Caco-2 (cell line): ENCODE measurements at places on chromosomes 1 and 21. TPM values are rescaled to one million over a fixed set of nuclear protein-coding genes. Genes with fewer than 3 reads are reported as not detected.
A peak's percentile ranks its signal among the peaks of the same experiment; 100 is the strongest.

The ALX3 gene
- total RNA-seq, result not detected in 2 replicates

The KCNN3 gene
- 0.05 TPM in 1 of 2 replicates, not detected in the other for total RNA-seq

GRCh38 chr1:61053712-61054600, 28.4 kb upstream of the NFIA start:
- DNase-seq, result no peak

- DNase-seq, result no peak
These were observed 317.6 kb downstream of the PBX1 start for GRCh38 chr1:164876398-164877116.

DNA sequence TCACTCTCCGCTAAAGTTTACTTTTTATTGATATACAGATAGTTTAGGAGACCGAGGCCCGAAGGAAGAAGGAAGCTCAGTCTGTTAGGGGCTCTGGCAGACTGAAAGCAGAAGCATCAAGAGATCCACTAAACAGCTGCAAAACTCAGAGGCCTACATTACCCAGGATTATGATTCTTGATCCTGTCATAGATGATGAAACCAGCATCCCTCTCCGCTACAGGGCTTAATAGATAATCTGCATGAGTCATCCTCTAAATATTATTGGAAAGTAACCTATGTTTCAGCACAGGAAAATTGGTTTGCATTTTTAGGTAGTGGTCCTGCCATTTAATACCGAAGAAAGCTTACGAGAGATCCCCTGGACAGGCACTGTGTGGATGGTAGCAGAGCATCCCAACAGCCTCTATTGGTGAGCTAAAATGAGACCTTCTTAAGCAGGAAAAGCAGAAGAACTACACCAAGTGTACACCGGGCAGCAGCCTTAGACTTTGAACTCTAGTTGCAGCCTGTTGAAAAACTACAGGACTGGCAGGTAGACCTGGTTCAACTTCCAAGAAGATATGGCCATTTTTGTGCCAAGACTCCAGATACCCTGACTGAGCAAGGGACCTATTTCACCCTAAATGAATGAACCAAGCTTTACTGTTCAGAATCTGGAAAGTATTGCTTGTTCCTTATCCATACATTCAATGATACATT, 6.8 kb downstream of the CASQ2 start:
- no peak for DNase-seq

The CD1E gene
- not detected in 2 replicates for total RNA-seq

The RCAN3 gene
- total RNA-seq, result 9.9 and 10.2 TPM in 2 replicates

The BCL2L15 gene
- 0.09 TPM in 1 of 2 replicates, not detected in the other for total RNA-seq

The IGSF3 gene
- total RNA-seq, result 21.8 and 24.0 TPM in 2 replicates

GRCh38 chr1:16915627-16915973, 6.1 kb upstream of the CROCC start:
- no peak for DNase-seq

The LPAR3 gene
- not detected in 2 replicates for total RNA-seq

The CD244 gene
- 0.11 TPM in 1 of 2 replicates, not detected in the other for total RNA-seq

DNA sequence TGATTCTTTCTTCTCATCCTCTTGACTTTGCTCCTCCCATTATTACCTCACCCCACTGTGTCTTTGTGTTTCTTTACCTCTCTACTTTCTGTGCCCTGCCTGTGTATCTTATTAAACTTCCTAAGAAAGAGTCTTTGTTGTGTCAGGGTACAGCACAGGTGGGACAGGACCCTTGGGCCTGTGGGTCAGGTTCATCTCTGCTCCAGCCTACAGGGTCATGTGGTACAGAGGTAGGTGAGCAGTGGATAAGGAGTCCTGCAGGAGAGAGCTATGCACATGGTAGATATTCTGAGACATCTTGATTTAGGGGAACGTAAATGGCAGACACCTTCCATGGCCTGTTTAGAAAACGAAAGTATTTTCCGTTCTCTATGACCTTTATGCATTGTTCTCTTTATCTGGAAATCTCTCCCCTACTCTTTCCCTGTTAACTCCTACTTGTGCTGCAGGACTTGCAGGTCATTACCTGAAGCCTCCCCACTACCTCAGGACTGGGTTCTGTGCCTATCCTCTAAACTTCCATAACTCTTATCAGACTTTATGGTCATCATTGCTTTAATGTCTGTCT, 9.9 kb downstream of the GIPC2 start:
- no peak for DNase-seq

The RIIAD1 gene
- 0.88 and 1.0 TPM in 2 replicates for total RNA-seq

GRCh38 chr21:25385911-25386474, 221.3 kb downstream of the MRPL39 start:
- peak; percentile 54 for DNase-seq

GRCh38 chr1:231971397-231972110, 345.0 kb downstream of the DISC1 start:
- no peak for DNase-seq

The SPATA21 gene
- total RNA-seq, result not detected in 2 replicates

DNA sequence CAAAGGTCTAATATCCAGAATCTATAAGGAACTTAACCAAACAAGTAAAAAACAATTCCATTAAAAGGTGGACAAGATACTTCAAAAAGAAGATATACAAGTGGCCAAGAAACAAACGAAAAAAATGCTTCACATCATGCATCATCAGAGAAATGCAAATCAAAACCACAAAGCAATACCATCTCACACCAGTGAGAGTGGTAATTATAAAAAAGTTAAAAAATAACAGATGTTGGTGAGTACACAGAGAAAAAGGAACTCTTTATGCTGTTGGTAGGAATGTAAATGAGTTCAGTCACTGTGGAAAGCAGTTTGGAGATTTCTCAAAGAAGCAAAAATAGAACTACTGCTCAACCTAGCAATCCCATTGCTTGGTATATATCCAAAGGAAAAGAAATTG, 218.6 kb downstream of the SLC44A5 start:
- DNase-seq, result no peak

GRCh38 chr1:198132060-198132781, 24.6 kb upstream of the NEK7 start:
- no peak for DNase-seq

DNA sequence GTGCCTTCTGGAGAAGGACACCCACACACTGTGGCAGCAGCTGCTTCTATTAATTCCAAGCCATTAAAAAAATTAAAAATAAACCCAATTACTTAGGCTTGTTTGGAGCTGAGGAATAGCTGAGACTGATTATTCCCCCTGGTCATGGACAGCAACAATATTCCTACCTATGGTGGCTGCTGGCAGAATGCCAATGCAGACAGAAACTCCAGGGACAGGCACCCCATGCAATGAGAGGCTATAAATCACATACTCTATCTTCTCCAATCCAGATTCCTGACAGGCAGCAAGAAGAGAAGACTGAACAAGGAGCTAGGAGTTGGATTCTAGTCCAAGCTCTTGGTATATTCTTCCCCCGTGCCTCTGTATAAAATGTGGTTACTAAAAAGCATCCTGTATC, 275.4 kb upstream of the BEND5 start:
- no peak for DNase-seq

DNA sequence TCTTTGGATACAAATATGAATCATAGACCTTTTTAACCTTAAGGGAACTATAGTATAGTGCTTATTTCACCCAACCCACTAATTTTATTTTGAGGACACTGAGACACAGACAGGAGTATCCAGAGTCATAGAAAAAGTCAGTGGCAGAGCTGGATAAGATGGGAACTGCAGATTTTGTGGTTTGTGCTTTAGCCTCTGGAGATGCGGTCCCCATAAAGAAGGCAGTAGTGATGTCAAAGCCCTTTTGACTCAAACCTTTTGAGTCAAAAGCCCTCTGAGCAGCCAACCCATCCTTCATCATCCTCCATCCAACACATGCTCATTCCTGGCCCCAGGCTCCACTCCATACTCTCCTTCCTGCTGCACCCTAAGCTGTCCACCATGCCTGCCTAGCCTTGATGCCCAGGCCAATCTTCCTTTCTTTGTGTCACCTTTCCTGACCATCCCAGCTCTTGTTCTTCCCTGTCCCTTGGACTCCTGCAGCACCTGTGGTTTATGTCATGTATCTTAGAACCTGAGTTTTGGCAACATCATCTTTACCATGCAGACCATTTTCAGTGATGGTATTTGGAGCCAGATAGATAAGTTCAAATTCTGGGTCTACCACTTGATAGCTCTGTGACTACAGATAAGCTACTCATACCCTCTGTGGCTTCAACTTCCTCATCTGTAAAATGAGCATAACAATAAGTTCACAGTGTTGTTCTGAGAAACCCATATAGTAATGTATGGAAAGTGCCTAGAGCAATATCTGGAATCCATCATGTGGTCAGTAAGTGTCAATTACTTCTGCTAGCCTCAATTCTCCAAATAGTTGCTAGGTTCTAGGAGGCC, 20.1 kb downstream of the SLAMF1 start:
- DNase-seq, result no peak

The LCE3D gene
- not detected in 2 replicates for total RNA-seq

The FCAMR gene
- 0.18 TPM in 1 of 2 replicates, not detected in the other for total RNA-seq

DNA sequence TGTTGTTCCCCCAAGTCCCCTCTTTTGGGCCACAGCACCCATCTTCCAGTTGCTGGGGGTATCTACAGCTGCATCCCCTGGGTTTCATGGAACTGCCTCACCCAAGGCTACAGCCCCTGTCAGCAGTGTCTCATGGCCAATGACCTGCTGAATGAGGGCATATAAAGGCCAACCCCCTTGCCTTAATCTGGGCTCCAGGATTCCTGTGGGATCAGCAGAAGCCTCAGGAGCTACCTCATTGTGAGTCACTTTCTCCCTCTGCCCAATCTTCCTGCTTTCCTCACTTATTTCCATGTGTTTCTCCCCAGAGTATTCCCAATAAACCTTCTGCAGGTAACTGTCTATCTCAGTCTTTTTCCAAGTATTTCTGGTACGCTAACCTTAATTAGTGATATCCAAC, 37.3 kb upstream of the SYT14 start:
- no peak for DNase-seq

- no peak for DNase-seq
These were observed 45.7 kb upstream of the ACOT11 start for GRCh38 chr1:54502342-54502741.

The RGS13 gene
- total RNA-seq, result not detected in 2 replicates

DNA sequence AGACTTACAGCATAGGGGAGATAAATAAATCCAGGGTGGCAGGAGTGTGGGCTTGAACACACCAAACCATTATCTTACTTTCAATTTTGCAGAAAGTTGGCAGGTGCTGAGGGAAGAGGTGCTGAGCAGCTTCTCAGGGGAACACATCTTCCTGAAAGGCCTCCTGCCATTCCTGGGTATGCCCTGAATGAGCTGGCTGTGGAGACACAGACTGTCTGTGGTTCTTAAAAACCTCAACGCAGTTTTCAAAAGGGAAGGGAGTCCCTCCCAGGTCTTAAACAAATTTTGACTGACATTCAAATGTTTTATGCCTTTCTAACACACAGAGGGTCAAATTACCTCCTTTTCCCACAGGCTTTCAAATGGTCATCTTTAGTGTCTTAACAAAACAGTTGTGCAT, 166.9 kb downstream of the TNFSF18 start:
- no peak for DNase-seq

GRCh38 chr21:14589855-14590563, 43.9 kb upstream of the SAMSN1 start:
- DNase-seq, result no peak

The AMY2B gene
- total RNA-seq, result 0.16 and 0.25 TPM in 2 replicates

DNA sequence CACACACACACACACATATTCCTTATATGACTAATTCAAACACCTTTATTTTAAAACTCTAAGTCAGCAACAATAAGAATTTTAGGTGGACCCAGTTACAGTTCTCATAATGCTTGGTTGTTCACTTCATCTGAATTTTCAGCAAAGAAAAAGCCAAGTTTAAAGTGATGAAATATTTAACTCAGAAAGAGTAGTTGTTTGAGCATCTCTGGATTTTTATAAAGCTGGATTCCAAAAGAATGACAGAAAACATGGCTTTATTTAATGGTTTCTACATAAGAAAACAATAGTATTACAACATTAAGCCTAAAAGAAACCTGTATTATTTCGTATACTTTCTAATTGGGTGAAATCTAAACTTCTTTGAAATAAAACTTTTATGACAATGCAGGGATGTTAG, 54.2 kb upstream of the ADAMTS5 start:
- DNase-seq, result no peak

DNA sequence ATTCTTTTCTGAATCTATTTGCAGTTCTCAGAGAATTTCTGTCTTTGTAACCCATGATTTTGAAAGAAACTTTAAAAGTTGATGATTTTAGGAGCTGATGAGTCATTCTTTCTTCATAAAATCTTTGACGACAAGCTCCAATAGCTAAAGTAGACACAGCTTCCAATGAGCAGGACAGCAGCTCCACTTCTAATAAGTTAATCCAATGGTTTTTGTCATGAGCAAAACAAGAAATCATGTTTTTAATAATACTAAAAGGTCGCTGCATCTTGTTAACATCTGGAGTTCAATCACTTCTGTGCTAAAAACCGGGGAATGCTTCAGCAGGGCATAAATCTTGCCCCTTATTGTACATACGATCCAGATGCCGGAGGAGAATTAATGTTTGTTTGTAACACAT, 48.9 kb upstream of the GORAB start:
- DNase-seq, result no peak

The SLC25A24 gene
- 26.4 and 27.6 TPM in 2 replicates for total RNA-seq

DNA sequence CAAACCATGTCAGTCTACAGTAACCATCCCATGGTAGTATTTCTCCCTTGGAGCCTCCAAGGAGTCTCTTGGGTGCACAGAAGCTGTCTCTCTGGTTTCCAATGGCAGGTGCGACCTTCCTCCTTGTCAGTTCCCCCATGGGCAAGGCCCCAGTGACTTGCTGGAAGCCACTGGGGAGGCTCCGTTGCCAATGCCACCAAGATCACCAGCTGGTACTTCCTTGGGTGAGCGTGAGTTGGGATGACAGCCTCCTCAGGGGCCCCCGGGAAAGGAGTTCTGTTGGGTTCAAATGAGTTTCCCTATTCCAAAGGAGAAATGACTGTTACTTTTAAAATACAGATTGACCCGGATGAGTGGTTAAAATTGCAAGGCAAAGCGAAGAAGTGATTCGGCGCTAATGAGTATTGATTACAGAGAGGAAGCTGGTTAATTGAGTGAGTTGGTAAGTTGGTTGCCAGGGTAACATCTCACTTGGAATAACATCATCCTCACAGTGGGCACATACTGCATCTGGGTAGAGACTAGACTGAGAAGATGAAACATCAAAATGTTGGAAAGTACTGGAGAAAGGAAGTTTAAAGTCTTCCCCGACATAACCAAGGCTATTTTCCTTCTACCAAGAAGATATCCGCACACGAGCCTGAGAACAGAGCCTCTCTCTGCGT, 53.0 kb upstream of the LAPTM5 start:
- DNase-seq, result no peak
